ENCODE measurements at places on chromosomes 2 and 18. TPM values are rescaled to one million over a fixed set of nuclear protein-coding genes. Genes with fewer than 3 reads are reported as not detected.

The UGT1A4 gene
- not detected for polyA plus RNA-seq

GRCh38 chr2:201900362-201900761, 94.0 kb downstream of the CDK15 start:
- no peak for DNase-seq

The ITPRID2 gene
- polyA plus RNA-seq: 59.3 TPM

The B4GALT6 gene
- polyA plus RNA-seq: 12.8 TPM

GRCh38 chr2:187475499-187476248, 27.6 kb upstream of the CALCRL start:
- DNase-seq: no peak

DNA sequence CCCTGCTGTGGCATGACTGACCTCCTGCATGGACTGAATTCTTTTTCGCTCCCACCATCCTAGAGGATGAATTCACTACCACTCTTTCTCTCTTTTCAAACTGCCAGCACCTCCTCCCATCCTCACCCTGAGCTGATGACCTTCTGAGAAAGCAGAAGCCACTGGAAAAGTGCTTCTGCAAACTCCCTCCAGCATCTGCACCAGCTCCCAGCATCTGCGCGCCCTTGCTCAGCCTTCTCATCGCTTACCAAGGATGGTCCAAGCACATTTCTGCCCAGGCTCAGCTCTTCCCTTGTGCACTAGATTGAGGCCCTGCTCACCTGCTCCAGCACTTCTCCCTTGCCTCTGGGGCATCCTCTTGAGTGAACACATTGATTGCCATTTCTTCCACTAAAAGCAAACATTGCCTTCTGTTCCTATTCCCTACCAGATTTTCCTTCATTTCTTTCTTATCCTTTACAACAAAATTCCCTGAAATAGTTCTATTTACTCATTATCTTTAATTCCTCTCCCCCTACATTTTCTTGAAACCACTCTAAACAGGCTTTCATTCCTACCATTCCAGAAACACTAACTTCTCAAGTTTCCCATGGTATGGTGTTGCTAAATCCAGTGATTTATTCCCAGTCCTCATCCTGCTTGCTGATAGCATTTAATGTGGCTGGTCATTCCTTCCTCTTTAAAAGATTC, 42.7 kb upstream of the IL1RL1 start:
- no peak for DNase-seq

The MEMO1 gene
- 31.9 TPM for polyA plus RNA-seq

The LYPD1 gene
- polyA plus RNA-seq: 9.6 TPM

The DTNA gene
- polyA plus RNA-seq: not detected

DNA sequence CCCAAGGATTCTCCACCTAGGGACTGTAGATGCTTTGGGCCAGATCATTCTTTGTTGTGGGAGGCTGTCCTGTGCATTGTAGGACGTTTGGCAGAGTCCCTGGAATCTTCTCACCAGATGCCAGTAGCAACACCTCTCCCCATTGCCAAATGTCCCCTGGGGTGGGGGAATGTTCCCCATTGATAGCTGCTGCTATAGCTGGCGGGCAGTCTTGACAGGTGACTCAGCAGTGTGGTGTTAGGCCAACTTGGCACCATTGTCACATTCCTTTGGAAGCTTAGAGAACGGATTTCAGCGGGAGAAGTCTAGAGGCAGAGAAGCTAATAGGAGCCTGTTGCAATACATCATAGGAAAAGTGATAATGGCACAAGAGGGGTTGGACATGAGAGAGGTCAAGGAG, 495.7 kb upstream of the SMIM21 start:
- peak; percentile 71 for DNase-seq

- no peak for DNase-seq
Observed at GRCh38 chr2:20758997-20759396, 63.9 kb downstream of the LDAH start.

DNA sequence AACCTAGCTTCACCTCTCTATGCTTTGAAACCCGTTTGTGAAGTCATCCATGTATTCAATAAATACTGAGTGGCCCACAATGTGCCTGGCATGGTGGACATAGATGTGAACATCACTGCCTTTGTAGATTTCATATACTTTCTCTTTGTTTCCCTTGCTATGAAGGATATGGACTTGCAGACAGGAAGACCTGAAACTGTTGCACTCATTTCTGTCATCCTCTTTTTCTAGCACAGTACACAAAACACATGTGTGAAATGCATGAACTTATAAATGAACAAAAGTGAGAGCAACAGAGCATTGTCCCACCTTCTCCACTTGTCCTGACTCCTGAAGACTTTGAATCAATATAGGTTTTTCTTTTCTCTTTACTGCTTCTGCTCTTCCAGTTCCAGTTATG, 249.4 kb upstream of the LINC00305 start:
- DNase-seq: no peak

DNA sequence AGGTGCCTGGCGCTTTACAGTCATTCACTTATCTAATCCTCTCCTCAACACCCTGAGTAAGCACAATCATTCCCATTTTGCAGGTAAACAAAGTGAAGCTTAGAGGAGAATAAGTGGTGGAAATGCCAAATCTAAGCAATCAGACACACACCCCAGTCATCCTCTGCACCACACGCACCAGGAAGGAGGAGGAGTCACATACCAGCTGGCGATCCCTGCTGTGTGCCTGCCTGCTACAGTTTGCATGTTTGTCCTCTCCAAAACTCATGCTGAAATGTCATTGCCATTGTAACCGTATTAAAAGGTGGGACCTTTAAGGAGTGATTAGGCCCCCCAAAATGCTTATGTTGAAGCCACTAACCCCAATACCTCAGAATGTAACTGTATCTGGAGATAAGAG, 93.7 kb downstream of the LOXHD1 start:
- DNase-seq: no peak

DNA sequence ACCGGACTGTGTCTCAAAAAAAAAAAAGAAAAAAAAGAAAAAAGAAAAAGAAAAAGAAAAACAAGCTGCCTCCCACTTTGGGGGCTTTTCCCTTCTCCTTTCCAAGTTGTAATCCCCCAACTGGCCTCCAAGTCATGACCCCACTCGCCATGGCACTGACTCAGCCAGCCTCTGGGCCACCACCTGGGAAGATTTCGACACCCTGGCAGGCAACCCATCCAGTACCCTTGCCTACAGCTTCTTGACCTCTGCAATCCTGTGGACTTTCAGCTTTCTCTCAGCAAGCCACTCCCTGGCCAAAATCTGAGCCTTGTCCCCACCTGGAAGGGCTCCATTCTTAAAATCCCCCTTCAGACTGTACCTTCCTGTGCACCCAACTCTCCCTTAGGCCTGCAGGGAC, 22.3 kb upstream of the FOSL2 start:
- DNase-seq: no peak

DNA sequence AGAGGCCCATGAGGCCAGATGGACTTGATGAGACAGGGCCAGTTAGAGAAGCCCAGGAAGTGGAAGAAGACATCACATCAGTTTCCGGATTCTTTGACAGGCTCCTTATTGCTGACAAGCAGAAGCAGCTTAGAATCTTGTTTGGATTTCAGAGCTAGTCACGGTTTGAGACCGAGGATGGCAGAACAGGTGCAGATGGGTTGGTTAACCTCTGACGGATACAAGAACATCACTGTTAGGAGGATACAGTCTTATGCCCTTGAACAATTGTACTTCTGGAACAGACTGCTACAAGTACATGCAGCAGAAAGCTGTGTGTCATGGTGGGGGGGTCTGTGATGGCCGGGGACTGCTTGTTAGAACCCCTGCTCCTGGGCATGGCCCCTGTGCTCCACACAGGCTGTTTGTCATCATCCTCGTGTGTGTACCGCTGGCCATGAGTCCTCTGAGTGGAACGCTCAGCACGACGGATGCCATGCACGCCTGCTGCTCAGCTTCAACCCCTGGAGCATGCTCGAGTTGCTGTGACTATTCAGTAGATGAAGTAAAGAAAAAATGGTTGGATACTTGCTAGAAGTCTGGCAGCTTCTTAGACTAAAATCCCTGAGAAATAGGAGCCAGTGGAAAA, 217.7 kb downstream of the SH3RF3 start:
- no peak for DNase-seq

DNA sequence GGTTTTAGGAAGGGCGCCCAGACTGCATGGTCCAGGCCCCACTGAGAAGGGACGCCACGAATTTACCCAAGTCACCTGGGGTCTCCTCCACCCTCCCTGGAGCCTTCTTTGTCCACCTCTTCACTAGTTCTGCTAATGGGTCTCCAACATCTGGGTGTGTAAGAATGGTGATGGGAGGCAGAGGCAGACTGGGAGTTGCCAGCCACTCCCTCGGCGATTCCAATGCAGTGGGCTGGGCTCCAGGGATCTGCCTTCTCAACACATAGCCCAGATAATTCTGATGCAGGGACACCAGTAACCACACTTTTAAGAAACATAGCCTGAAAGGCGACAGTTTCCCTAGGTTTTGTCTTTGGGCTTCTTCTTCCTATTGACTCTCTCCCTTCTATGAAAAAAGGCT, 39.1 kb downstream of the MRPL44 start:
- no peak for DNase-seq

The IL36B gene
- polyA plus RNA-seq: not detected

The CCDC150 gene
- polyA plus RNA-seq: 3.6 TPM

DNA sequence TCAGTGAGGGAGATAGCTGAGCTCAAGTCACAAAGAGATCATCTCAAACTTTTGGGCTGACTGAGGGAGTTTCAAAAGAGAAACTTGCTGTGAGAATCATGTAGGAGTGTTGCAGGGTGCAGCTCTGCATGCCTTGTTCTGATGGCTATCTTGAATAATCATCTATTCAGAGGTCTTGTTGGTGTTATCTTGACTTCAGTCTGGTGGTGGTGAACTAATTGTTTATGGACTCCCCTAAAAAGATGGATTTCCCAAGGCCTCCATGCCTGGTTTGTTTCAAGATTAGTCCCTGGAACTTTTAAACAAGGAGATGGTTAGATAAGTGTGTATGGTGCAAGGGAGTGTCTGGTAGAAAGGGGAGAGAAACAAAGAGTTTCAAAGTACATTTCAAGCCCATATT, 29.8 kb downstream of the SLC39A6 start:
- DNase-seq: no peak

The C2orf74 gene
- polyA plus RNA-seq: 18.6 TPM

DNA sequence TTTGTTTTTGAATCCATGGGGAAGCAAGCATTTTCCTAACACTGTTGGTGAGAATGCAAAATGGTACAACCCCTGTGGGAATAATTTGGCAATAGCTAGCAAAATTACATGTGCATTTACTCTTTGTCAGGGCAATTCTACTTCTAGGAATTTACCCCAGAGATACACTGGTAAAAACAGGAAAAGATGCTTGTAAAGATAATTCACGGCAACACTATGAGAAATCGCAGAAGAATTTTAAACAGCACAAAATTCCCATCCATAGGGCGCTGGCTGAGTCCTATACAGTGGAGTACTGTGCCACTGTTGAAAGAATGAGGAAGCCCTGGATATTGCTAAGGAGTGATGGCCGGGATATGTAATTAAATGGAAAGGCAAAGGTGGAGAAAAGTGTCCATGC, 75.8 kb downstream of the DGKD start:
- no peak for DNase-seq

DNA sequence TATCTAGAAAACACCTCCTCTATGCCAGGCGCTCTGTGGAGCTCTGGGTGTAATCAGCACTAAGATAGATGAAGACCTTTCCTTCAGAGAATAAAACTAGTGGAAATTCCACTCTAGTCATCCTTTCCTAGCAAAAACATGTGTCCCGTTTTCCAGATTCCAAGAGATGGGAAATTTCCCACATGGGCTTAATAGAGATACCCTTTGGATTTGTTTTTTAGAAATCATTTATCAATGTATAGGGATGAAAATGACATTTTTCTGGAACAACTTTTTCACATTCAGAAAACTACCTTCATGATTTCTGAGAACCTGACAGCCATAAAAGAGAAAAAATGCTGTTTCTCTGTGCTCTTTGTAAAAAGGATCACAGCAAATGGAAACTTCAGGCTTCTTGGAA, 152.1 kb downstream of the NCKAP5 start:
- no peak for DNase-seq

DNA sequence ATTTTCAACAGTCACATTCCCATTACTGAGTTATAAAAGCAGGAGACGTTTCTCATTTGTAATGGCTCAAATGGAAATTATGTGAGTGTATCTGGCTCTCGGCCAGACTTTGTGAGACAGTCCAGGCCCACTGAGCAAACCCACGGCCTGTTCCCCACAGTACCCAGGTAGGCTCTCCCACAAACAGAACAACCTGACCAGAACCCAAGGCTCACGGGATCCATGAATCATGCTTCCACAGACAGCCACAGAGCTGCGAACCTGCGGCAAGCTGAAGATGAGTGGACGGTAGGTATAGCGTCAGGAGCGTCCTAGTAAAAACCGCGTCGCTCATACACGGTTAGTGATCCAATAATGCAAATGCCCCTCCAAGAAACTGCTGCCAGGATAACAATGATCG, 34.2 kb downstream of the NDUFA10 start:
- no peak for DNase-seq

DNA sequence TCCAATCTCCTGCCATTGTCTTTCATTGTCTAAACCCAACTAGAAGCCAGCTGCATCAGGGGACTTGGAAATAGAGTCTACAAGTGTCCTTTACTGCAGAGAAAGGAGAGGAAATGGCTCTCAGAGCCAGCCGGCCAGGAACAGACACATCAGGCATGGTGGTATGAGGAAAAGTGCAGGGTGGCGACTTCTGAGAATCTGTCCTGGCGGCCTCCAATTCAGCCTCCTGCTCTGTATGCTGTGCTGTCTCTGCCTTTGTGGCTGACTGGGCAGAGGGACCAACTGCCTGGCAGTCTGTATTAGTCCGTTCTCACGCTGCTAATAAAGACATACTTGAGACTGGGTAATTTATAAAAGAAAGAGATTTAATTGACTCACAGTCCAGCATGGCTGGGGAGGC, 36.8 kb upstream of the AQP4 start:
- no peak for DNase-seq

The RGPD4 gene
- polyA plus RNA-seq: 0.09 TPM

The CFAP65 gene
- polyA plus RNA-seq: not detected

GRCh38 chr2:112622528-112622849, 23.2 kb upstream of the SLC20A1 start:
- DNase-seq: no peak

DNA sequence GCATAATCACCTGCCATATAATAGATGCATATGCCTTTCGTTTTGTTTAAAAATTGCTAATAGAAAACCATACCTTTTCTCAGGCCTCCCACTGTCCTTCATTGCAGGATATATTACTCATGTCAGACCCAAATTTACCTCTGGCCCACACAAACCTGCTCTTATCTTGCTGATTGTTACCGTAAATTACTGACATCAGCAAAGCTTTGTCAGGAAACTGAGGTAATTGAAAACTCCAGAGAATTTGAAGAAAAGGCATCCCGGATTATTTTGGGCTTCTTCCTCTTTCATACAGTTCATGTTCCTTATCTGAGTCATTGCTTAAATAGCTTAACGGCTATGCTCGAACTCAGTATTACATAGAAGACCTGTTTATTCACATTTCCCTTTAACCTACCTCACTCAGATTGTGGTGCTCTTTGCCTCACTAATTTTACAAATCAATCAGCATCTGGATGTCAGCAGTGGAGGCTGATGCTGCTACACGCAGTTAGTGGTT, 145.7 kb downstream of the ZEB2 start:
- no peak for DNase-seq

The CCDC68 gene
- polyA plus RNA-seq: 0.74 TPM

The TFPI gene
- polyA plus RNA-seq: 39.8 TPM
